GF-D8 (cell line): ENCODE measurements at places on chromosomes 1 and 21.

GRCh38 chr1:180181996-180182642 is 27.4 kb downstream of the QSOX1 start:
- no peak for DNase-seq

DNA sequence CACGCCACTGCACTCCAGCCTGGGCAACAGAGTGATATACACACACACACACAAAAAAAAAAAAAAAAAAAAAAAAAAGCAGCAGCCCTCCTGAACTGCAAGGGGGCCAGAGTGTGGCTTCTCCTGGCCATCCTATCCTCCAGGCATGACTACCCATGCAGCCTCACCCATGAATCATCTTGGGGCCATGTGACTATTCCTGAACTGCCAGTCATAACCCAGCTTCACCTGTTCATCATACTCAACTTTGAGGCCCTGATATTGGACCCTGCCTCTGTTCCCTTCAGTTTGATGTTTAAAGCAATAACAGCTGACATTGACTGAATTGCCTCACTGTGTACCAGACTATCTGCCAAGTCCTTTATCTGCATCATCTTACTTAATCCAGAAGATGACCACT is 2.8 kb upstream of the HPCAL4 start:
- DNase-seq: no peak

GRCh38 chr1:171501305-171502024 is 16.1 kb downstream of the PRRC2C start:
- no peak for DNase-seq

GRCh38 chr1:65165269-65165993 is 17.4 kb downstream of the AK4 start:
- peak; percentile 93 for DNase-seq

DNA sequence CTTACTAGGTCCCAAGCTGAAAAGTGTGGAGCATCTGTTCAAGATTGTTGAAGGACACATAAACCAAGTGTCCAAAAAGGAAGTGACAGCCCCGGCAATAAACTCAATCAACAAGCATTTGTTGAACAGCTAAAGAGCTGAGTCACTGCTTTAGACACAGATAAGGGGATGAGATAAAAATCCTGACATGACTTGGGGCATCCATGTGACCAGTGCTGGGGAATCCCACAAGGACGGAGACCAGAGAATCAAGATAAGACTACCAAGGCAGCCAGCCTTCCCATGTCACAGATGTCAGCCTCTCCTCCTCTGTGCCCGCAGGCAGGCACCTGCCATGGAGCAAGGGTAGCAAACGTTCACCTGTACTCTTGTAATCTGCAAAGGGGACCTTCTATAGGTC is 118.6 kb upstream of the KAZN start:
- no peak for DNase-seq

DNA sequence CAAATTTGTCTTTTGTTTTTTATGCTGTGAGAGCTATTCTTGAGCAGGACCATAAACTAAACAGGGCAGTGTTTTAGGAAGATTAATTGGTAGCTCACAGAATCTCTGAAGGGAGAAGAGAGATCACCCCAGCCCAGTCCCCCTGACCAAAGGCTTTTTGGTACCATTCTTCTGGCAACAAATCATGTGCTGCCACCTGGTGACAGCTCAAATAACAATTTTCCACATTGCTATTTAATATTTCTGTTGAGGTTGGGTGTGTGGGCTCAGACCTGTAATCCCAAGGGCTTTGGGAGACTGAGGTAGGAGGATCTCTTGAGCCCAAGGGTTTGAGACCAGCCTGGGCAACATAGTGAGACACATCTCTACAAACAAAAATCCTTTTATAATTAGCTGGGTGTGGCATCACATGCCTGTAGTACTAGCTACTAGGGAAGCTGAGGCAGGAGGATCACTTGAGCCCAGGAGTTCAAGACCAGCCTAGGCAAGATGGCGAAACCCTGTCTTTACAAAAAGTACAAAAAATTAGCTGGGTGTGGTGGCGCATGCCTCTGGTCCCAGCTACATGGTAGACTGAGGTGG is 2.2 kb upstream of the TESK2 start:
- peak; percentile 20 for DNase-seq

GRCh38 chr21:45864436-45864835 is 117.1 kb upstream of the COL6A1 start:
- no peak for DNase-seq

- no peak for DNase-seq
Observed at GRCh38 chr1:233615571-233615970, 1.7 kb downstream of the KCNK1 start.

DNA sequence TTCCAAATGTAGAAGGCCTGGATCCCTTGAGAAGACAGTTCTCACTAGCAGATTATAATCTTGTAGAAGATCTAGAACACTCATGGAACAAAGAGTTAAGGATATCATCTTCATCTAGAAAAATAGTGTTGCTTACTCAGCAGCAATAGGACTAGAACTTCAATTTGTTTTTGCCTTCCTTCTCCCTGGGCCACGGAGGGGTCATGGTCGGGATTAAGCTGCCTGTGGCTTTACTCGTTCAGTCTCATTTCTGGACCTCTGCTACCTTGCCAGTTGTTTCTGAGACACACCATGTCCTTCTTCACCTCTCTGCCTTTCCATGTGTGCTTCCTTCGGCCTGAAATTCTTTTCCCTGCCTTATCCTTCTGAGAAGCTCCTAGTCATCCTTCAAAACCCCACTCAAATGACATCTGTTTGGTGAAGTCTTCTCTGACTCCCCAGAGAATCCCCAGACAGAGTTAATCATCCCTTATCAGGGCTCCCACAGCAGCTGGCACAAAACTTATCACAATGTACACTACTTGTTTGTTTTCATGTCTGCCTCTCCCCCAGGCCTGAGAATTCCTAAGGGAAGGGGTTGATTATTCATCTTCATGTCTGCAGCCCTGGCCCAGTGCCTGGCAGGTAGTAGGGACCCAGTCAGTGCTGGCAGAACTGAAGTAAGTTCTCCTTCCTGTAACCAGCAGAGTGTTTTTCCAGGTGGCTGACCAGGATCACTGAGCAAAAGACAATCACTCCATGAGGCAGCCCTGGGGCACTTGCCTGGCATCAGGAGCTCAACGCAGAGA is 15.5 kb upstream of the SNX27 start:
- DNase-seq: no peak

- no peak for DNase-seq
Observed at GRCh38 chr21:28932717-28933116, 60.0 kb downstream of the LTN1 start.

DNA sequence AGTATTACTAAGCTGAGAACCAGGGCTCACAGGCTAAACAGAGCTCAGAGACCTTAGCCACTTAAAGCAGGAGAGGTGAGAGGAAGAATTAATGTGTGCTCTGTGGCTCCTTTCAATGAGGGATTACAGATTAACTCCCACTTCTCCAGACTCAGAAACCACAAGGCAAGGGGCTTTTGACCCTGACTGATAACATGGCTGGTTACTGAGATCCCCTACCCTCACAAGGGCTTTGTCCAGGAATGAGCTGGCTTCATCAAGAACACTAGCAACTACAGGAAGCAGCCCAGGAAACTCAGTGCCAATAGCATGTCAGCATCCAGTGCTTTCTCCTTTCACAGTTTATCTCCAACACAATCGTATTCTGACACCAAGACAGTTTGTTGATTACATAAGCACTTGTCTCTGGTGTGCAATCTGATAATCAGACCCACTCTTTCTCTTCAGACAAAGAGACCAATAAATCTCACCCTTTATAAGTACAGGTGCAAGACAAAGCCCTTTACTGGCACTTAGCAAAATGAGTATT is 38.8 kb downstream of the ERI3 start:
- peak; percentile 58 for DNase-seq

GRCh38 chr1:195328681-195329080 is 1279.6 kb downstream of the KCNT2 start:
- no peak for DNase-seq

- no peak for DNase-seq
Observed at GRCh38 chr1:119773711-119774241, 5.1 kb upstream of the HMGCS2 start.

DNA sequence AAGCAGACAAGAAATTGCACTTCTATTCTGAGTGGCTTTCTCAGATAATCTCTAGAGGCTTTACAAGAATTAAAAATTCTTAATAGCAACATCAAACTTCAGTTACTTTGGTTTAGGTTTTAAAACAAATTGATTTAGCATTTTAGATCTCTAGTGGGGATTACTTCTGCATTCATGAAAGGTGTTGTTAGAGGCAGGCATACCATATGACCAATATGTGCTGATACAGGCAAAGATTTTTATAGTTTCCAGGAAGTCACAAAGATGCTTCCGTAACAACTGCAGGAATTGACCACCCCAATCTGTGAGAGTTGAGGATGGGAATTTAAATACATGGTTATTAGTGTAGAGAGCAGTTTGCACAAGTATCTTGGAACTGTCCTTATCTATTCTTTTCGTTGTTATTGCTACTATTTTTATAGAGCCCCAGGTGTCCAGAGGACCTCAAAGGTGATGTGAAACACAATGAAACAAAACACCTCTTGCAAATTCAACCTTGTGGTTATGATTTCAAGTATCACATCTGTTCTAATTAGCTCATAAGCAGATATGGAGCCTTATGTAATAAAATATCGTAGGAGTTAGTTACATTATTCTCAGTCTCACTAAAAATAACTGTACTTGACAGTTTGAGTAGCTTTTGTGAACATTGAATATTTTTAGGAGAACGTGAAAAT is 512.7 kb upstream of the ADGRL4 start:
- no peak for DNase-seq

DNA sequence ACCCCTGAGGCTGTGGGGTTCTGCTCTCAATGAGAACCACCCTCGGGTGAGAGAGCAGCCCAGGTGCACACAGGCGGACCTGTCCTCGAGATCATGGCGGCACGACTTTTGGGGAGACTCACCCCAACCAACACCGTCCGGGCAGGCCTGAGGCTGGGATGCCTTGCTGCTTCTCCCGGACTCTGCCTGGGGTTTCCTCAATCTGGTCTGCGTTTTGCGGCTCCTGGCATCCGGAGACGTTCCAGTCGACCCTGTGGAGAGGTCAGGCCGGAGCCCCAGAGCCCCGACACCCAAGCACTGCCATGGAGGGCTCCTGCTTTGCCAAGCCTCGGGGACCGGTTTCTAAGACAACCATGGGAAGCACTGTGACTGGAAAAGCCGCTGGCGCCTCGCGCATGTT is 3879.7 kb downstream of the SRGAP2C start:
- DNase-seq: no peak

GRCh38 chr1:220696226-220696862 is 6.2 kb downstream of the C1orf115 start:
- no peak for DNase-seq

- DNase-seq: no peak
Observed at GRCh38 chr1:11354893-11355553, 82.0 kb downstream of the UBIAD1 start.

- no peak for DNase-seq
Observed at GRCh38 chr1:65021795-65022194, 55.4 kb upstream of the JAK1 start.

GRCh38 chr1:24822887-24823286 is 77.6 kb downstream of the CLIC4 start:
- no peak for DNase-seq

DNA sequence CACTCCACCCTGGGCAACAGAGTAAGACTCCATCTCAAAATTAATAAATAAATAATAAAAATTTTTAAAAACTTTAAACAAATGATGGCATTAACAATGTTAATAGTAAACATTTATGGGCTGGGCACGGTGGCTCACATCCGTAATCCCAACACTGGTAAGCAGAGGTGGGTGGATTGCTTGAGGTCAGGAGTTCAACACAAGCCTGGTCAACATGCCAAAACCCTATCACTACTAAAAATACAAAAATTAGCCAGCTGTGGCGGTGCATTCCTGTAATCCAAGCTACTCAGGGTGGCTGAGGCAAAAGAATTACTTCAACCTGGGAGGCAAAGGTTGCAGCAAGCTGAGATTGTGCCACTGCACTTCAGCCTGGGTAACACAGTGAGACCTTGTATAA is 9.0 kb upstream of the L1TD1 start:
- no peak for DNase-seq

GRCh38 chr1:34898330-34898761 is 31.1 kb downstream of the DLGAP3 start:
- DNase-seq: no peak

DNA sequence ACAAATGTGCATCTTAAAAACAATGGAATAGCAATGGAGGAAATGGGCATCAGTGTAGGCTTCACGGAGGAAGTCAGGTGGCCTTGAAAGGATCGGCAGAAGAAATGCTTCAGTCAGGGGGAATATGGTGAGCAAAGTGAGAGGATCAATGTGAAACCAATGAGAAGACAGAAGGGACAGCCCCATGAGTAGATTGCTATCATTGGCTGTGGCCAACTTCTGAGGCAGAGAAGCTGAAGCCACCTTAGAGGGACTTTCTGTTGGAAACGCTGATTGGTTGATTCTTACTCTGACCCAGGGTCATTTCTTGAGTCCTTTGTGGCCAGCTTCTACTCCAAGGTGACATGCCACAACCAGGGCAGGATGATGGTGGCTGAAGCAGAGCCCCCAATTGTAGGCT is 130.7 kb upstream of the ZNF648 start:
- no peak for DNase-seq

DNA sequence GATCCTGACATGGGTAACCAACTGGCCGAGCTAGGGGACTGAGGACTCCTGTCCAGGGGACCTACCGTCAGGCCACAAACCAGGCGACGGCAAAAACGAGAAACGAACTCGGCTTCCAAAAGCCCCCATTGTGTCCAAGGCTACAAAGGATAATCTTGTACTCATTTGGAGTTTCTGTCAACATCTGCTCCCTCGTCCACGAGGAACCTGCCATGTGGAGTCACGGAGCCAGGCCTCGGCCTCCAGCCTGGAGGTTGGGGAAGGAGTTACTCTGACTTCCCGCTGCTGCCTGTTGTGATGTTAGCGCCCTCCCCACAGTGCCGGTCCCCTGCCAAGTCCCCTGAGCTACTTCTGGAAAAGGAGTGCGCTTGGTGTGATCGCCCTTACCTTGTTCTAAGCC is 7.3 kb downstream of the KRTAP10-1 start:
- DNase-seq: no peak

GRCh38 chr1:112465122-112465521 is 43.6 kb upstream of the WNT2B start:
- DNase-seq: no peak

DNA sequence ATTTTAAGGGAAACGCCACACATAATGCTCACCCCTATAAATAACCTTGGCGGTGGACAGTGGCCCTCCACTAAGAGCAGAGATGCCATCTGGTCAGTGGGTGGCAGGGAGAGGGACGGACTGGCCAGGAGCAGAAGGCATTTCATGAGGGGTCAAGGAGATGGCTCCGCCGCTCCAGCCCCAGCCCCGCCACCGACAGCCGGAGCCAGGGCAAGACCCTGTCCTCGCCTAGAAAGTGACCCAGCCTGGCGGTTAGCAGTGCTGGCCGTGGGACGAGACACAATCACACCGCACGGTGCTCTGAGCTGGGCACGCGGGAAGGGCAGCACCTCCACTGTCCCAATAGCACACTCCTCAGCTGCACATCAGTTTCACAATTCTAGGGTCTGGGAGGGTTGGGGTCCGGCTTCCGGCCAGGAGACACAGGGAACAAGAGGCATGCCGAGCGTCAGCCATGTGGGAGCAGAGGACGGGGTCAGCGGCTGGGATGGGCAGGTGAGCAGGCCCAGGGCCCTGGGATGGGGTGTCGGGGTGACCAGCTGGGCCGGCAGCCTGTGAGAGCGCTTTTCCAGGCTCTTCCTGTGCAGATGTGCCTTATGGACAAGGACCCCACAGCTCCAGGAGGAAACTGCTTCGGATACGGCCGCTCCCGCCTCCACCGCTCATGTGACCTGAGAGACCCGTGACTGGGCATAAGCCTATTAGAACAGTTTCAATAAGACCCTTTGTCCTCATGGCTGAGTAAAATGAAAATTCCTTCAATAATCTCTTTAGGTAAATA is 5.7 kb downstream of the SLC19A1 start:
- DNase-seq: no peak

- no peak for DNase-seq
Observed at GRCh38 chr1:2082064-2082463, 31.9 kb downstream of the PRKCZ start.
